ENCODE measurements at places on chromosomes 3 and 15. TPM values are rescaled to one million over a fixed set of nuclear protein-coding genes. Genes with fewer than 3 reads are reported as not detected.

CPLX3 gene
- total RNA-seq, result not detected

GPR171 gene
- 1.6 TPM for total RNA-seq

PRSS50 gene
- total RNA-seq, result not detected

CD200R1 gene
- total RNA-seq, result 5.7 TPM

SEMA6D gene
- total RNA-seq, result 26.6 TPM

NPRL2 gene
- total RNA-seq, result 15.7 TPM

ATG3 gene
- 24.5 TPM for total RNA-seq

SLC28A1 gene
- 0.52 TPM for total RNA-seq

CPNE9 gene
- total RNA-seq, result 0.52 TPM

ISG20 gene
- total RNA-seq, result 0.52 TPM

CTXND1 gene
- 0.52 TPM for total RNA-seq

MKRN2OS gene
- not detected for total RNA-seq

EXD1 gene
- not detected for total RNA-seq

GOLGA8G gene
- not detected for total RNA-seq

CFAP92 gene
- 1.6 TPM for total RNA-seq

FES gene
- total RNA-seq, result 19.8 TPM

CPNE4 gene
- total RNA-seq, result not detected

LYZL4 gene
- not detected for total RNA-seq

MEGF11 gene
- 0.52 TPM for total RNA-seq

ISLR2 gene
- total RNA-seq, result 2.1 TPM

C3orf22 gene
- under 0.01 TPM for total RNA-seq

MYO5C gene
- total RNA-seq, result 3.7 TPM

CLDN18 gene
- under 0.01 TPM for total RNA-seq

RASL12 gene
- total RNA-seq, result 15.1 TPM

FEZF2 gene
- not detected for total RNA-seq

RASSF1 gene
- 17.7 TPM for total RNA-seq

CCR1 gene
- 3.7 TPM for total RNA-seq

EIF4E3 gene
- total RNA-seq, result 2.6 TPM

MRAS gene
- total RNA-seq, result 28.7 TPM

RBSN gene
- 30.3 TPM for total RNA-seq

GOLGA8K gene
- total RNA-seq, result not detected

CAPN3 gene
- total RNA-seq, result 675 TPM

ZPLD1 gene
- total RNA-seq, result not detected

GPR62 gene
- 0.52 TPM for total RNA-seq

ZMYND10 gene
- total RNA-seq, result 0.52 TPM

MELTF gene
- total RNA-seq, result 8.9 TPM

KIF7 gene
- 4.7 TPM for total RNA-seq

TIMP4 gene
- 4.7 TPM for total RNA-seq

PPP1R14D gene
- total RNA-seq, result not detected

CHD2 gene
- 105 TPM for total RNA-seq

ECE2 gene
- total RNA-seq, result not detected

THRB gene
- total RNA-seq, result 3.1 TPM
